ENCODE measurements at places on chromosomes 7 and 10. TPM values are rescaled to one million over a fixed set of nuclear protein-coding genes. Genes with fewer than 3 reads are reported as not detected.

Gene DGKI
- total RNA-seq, result under 0.01 TPM

Gene RPA3
- total RNA-seq, result 16.1 TPM

Gene TNS3
- total RNA-seq, result 1.7 TPM

Gene CLDN3
- not detected for total RNA-seq

Gene AKR1E2
- total RNA-seq, result 3.8 TPM

Gene CCDC136
- under 0.01 TPM for total RNA-seq

Gene MEIG1
- total RNA-seq, result not detected

Gene FBXL13
- total RNA-seq, result 0.34 TPM

Measured in nasal cavity respiratory epithelium epithelial cell of viscerocranial mucosa (primary cell).